Vagina (tissue), 2 donors: ENCODE measurements at places on chromosomes 3 and 15.

- DNase-seq, result no peak
- no peak overlapping the region for H3K4me3 ChIP-seq
- H3K27ac ChIP-seq, result no peak overlapping the region
- no peaks in the 10 kb centered on the region for H3K4me1 ChIP-seq
These were observed 55.4 kb upstream of the SEC13 start for GRCh38 chr3:10376353-10376752.

DNA sequence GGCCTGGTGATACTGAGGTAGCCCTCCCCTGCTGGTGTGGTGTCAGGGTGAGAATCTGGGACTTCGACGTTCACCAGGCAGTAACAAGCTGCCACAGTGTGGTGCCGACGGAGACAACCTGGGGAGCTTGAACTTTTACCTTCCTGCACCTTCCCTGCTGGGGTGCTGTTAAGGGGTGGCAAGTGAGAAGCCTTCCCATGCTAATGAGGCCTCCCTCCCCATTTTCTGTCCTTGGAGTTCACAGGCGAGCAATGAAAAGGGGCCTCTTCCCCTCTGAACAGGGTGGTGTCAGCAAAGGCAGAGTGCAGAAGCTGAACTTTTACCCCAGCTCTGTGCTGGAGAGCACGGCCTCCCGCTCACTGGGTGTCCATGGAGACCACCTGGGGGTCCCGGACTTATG, 13.5 kb downstream of the MAGEL2 start:
- H3K4me1 ChIP-seq, result no peaks in the 10 kb centered on the region
- H3K27me3 ChIP-seq, result no peaks in the 10 kb centered on the region
- no peak for DNase-seq
- H3K4me3 ChIP-seq, result no peak overlapping the region
- no peaks in the 10 kb centered on the region for H3K36me3 ChIP-seq
- no peak overlapping the region for H3K27ac ChIP-seq

DNA sequence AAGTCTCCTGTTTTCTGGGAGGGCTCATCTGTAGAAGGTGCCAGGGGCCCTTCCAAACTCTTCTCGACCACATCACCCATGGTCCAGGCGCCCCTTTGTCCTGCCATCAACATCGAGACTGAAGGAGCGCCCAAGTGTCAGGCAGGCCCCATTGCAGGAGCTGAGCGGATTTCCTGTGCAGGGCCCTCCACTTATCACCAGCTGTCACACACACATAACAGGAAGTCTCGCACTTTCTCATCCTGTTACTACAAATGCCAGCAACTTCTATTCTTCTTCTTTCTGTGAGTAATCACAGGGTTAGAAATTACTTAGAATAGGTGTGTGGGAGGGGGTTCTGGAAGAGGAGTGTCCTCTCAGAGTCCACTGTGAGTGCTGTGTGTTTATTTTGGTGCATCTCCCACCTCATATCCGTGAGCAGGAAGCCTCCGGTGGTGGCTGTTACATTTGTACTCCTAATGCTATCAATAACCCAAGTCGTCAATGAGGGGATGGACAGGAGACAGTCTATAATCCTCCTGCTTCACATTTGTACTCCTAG, at the start of gene KLHL6:
TSS of gene KLHL6 (minus strand) at position 166 of the 541 bp plus-strand sequence. CDS start at position 113, 53 bp downstream.
- H3K4me1 ChIP-seq, result no peaks in the 10 kb centered on the region
- H3K36me3 ChIP-seq, result no peaks in the 10 kb centered on the region
- H3K27ac ChIP-seq, result peak within 1 kb of the TSS; percentile 20
- no peaks in the 10 kb centered on the region for H3K27me3 ChIP-seq
- peak within 1 kb of the TSS; percentile 24 for H3K4me3 ChIP-seq

DNA sequence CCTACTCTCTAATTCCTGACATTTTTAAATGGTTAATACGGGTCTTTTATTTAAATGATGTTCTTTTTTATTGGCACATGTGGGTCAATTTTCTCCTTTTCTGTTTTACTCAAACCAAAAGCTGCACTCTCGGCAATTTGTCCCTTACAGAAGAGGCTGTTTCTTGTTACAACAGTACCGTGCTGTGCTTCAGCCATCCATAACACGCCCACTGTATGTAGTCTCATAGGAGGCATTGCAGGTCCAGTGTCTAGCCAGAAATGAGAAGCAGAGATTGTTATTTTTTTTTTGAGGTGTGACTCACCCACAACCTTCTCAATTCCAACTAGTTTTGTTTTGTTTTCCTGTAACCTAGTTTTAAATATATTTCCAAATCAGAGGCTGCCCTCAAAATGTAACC, 164.6 kb downstream of the GMNC start:
- no peak for DNase-seq
- no peaks in the 10 kb centered on the region for H3K27me3 ChIP-seq

DNA sequence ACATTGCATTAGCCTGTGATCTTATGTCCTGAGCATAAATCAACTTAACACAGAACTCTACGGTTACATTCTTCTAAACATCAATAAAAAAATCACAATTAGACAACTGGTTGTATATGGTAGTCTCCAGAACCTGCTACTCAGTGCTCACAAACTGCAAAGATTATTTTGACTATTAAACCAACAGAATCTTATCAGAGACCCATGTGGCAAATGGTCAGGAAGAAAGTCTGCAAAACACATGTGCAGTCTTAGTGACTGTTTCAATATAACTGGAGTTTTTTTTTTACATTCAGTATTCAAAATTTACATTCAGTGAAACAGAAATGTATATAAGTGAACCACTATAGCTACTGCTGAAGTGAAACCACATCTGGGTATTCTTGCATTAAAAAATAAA, 27.3 kb upstream of the PYGO1 start:
- H3K27ac ChIP-seq, result no peak overlapping the region
- no peak overlapping the region for H3K4me3 ChIP-seq
- H3K4me1 ChIP-seq, result no peaks in the 10 kb centered on the region
- no peaks in the 10 kb centered on the region for H3K27me3 ChIP-seq

DNA sequence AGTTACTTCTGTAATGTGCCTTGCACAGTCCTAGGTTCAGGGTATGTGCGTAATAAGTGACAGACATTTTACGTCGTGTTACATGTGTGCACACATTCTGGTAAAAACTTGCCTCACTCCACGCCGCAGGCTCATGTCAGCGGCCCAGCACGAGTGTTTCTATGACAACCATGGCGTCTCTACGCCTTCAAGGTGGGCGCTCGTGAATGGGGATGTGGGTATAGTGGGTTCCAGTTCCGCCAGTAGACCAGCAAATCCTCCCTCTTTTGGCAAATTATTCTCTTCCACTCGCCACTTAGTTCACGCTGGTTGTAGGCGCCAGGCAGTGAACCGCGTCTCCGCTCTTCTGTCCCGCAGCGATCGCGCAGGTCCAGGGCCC, 40.3 kb downstream of the CHST14 start:
- no peaks in the 10 kb centered on the region for H3K36me3 ChIP-seq
- peak overlapping the region; percentile 53 for H3K4me3 ChIP-seq
- no peaks in the 10 kb centered on the region for H3K27me3 ChIP-seq
- H3K27ac ChIP-seq, result no peak overlapping the region

DNA sequence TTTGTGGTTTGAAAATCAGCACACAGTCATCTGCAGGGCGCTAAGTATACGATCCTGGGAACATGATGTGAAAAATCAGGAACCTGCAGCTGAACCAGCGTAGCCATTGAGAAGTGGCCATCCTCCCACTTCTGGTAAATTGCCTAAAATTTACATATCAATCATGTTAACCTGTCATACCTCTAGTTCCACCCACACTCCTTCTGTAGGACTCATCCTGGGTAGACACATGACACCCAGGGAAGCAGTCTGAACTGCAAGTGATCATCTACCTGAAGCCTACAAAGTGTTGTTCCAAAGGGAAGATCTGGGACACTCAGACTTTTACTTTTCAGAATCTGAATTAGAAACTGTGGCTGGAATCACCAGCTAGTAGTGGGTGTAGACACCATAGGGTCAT, 5.5 kb upstream of the PSMD6 start:
- H3K4me3 ChIP-seq, result no peak overlapping the region
- peaks cover 23% of the 10 kb centered on the region for H3K4me1 ChIP-seq
- no peaks in the 10 kb centered on the region for H3K27me3 ChIP-seq
- H3K36me3 ChIP-seq, result no peaks in the 10 kb centered on the region

GRCh38 chr15:42921342-42921731, 759 bp upstream of the TTBK2 start:
- H3K4me3 ChIP-seq, result peak overlapping the region; percentile 97
- H3K27ac ChIP-seq, result peak overlapping the region; percentile 95
- no peak for DNase-seq

DNA sequence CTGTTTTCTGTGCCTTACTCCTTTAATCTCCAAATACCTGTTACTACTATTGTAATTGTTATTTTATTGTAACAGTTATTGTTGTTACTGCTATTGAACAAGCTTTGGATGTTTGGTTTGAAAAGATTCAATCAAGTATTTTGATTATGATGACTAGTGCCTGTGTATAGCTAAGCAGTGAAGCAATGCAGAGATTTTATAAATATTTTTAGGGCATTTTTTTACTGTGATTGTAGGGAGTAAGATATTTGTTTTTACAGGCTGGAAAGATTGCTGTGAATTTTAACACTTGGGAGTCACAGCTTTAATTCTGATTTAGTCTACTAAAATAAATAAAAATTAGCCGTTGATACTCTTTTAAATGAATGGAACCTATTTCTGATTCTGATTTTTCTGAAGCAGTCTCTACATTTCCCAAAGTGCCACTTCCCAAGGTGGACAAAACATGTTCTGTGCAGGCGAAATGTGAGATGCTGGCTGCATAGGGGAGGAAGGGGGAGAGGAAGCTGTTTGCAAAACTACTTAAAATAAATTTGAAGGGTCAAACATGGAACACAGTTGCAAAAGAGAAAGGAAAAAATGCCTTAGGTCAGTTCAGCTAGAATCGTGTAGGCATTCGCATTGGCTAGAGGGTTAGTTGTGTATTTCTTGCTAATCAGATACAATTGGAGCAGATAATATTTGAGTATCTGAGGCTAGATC, 25.7 kb downstream of the EEFSEC start:
- H3K36me3 ChIP-seq, result no peaks in the 10 kb centered on the region
- H3K4me3 ChIP-seq, result peak overlapping the region; percentile 1
- H3K27me3 ChIP-seq, result no peaks in the 10 kb centered on the region

GRCh38 chr3:51999846-52000245, 4.2 kb upstream of the RPL29 start:
- no peak overlapping the region for H3K4me3 ChIP-seq
- no peaks in the 10 kb centered on the region for H3K27me3 ChIP-seq
- no peaks in the 10 kb centered on the region for H3K36me3 ChIP-seq
- no peak overlapping the region for H3K27ac ChIP-seq
- DNase-seq, result no peak

DNA sequence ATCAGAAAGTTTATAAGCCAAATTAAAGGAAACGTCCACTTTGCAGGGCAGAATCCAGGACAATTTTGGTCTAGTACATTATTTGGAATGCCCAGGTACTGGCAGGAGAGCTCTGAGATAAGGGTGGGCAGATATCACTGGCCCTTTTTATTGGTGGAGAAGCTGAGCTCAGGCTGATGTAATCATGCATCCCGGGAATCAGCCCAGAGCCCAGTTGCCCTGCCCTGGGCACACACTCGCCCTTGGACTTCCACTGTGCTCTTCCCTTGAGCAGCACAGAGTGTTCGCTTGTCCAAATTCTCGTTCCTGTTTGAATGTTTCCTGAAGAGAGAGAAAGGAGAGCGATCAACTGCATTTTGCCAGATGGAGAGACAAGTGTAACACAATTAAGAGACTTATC, 3.7 kb downstream of the AQP9 start:
- H3K27me3 ChIP-seq, result no peaks in the 10 kb centered on the region
- H3K36me3 ChIP-seq, result no peaks in the 10 kb centered on the region
- no peaks in the 10 kb centered on the region for H3K4me1 ChIP-seq
- H3K4me3 ChIP-seq, result no peak overlapping the region

- H3K27me3 ChIP-seq, result no peaks in the 10 kb centered on the region
- no peak overlapping the region for H3K27ac ChIP-seq
- no peak overlapping the region for H3K4me3 ChIP-seq
- H3K4me1 ChIP-seq, result peaks cover 29% of the 10 kb centered on the region
- no peak for DNase-seq
- H3K36me3 ChIP-seq, result no peaks in the 10 kb centered on the region
These were observed 164.5 kb downstream of the TBC1D5 start for GRCh38 chr3:17577796-17578520.

- H3K4me3 ChIP-seq, result no peak overlapping the region
- H3K27me3 ChIP-seq, result no peaks in the 10 kb centered on the region
- peaks cover 19% of the 10 kb centered on the region for H3K4me1 ChIP-seq
- H3K27ac ChIP-seq, result peak overlapping the region; percentile 64
- DNase-seq, result no peak
- no peaks in the 10 kb centered on the region for H3K36me3 ChIP-seq
These were observed 149.9 kb downstream of the LRRK1 start for GRCh38 chr15:101068961-101069653.
